ENCODE measurements at places on chromosomes 1 and 21.
A peak's percentile ranks its signal among the peaks of the same experiment; 100 is the strongest.

DNA sequence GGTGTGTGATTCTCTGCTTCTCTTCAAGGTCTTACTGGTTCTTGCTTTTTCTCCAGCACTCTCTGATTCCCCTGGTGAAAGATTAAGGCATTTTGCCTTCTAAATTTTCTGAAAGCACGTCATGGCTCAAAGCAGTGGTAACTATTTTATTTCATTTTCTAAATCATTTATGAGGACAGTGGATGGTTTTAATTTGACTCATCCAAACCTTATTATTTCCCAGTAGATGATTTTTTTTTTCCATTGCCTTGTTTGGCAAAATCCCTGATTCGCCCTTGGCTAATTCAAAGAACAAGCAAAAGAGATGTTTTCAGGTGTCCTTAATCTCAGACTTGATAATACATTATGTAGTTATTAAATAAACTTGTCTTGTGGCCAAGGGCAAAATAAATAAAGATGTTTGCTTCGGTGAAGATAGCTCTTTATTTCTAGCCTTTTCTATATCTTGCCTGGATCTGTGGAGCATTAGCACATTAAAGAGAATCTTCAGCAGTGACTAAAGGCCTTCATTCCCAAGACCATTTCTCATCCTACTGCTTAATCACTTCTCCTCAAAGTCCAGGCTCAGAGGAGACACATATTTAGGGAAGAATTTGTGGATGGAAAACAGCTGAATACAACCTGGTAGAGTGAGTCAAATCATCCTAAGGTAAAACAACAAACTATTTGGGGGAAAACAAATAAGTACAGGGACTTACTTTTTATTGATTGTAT, 359.8 kb downstream of the DUSP10 start:
- peak; percentile 14 for DNase-seq

- DNase-seq = no peak
These were observed 560 bp downstream of the PLEKHM2 start for GRCh38 chr1:15684468-15685291.

DNA sequence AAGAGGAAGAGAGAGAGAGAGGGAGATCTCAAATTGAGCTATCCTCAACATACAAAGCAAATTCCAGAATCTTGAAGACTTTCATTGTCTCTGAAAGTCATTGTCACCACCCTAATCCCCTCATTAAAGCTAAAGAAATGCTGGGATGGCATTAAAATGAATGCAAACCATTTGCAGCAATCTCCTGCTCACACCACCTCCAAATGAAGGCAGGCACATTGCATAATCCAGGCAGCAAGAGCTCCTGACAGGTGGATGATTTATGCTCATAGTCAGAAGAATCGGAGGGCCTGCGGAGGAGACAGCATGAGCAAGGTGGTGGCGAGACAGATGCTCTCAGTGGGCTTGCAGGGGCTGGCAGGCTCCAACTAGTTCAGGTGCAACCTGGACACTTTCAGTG, 90.2 kb downstream of the ESRRG start:
- no peak for DNase-seq

DNA sequence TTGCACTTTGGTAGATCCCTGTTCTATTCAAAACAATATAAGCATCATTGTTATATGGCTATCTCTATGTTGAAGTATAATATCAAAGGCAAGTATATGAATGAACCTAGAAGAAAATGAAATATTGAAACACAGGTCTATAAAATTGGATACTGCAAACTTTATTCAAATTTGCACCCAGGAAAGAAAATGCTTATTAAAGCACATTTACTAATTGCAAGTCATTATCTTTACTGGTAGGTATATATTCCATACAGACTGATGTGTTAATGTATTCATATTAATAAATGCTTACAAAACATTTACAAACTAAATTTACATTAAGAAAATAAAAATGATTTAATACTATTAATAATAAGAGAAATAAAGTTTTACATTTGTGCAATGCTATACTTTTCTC, 469.8 kb downstream of the NCAM2 start:
- DNase-seq = no peak

DNA sequence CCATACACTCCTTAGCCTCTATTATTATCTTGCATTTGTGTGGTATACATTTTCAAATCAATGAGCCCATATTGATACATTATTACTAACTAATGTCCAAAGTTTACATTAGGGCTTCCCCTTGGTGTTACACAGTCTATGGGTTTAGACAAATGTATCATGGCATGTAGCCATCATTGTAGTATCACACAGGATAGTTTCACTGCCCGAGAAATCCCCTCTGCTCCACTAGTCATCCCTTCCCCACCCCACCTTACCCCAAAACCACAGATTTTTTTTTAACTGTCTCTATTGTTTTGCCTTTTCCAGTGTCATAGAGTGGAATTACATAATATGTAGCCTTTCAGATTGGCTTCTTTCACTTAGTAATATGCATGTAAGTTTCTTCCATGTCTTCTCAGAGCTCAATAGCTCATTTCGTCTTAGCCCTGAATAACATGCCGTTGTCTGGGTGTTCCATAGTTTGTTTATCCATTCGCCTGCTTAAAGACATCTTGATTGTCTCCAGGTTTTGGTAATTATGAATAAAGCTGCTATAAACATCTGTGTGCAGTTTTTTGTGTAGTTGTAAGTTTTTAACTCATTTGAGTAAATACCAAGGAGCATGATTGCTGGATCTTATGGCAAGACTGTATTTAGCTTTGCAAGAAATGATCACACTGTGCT, 86.4 kb upstream of the LYST start:
- no peak for DNase-seq

- DNase-seq = no peak
These were observed 40.2 kb upstream of the ZNF124 start for GRCh38 chr1:247212012-247212411.

GRCh38 chr1:31666263-31666963, 21.7 kb upstream of the PEF1 start:
- peak; percentile 32 for DNase-seq

- no peak for DNase-seq
These were observed 21.3 kb downstream of the C1QB start for GRCh38 chr1:22674410-22674749.

- DNase-seq = no peak
These were observed 142.8 kb downstream of the PRDM16 start for GRCh38 chr1:3211582-3212375.

- DNase-seq = peak; percentile 24
These were observed 1.4 kb upstream of the FOXD2 start for GRCh38 chr1:47436304-47436978.

- DNase-seq = no peak
These were observed 101.1 kb upstream of the HNRNPU start for GRCh38 chr1:244965185-244966030.

DNA sequence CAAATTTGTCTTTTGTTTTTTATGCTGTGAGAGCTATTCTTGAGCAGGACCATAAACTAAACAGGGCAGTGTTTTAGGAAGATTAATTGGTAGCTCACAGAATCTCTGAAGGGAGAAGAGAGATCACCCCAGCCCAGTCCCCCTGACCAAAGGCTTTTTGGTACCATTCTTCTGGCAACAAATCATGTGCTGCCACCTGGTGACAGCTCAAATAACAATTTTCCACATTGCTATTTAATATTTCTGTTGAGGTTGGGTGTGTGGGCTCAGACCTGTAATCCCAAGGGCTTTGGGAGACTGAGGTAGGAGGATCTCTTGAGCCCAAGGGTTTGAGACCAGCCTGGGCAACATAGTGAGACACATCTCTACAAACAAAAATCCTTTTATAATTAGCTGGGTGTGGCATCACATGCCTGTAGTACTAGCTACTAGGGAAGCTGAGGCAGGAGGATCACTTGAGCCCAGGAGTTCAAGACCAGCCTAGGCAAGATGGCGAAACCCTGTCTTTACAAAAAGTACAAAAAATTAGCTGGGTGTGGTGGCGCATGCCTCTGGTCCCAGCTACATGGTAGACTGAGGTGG, 2.2 kb upstream of the TESK2 start:
- peak; percentile 44 for DNase-seq

- no peak for DNase-seq
These were observed 38.5 kb downstream of the PTPRF start for GRCh38 chr1:43569175-43569574.

DNA sequence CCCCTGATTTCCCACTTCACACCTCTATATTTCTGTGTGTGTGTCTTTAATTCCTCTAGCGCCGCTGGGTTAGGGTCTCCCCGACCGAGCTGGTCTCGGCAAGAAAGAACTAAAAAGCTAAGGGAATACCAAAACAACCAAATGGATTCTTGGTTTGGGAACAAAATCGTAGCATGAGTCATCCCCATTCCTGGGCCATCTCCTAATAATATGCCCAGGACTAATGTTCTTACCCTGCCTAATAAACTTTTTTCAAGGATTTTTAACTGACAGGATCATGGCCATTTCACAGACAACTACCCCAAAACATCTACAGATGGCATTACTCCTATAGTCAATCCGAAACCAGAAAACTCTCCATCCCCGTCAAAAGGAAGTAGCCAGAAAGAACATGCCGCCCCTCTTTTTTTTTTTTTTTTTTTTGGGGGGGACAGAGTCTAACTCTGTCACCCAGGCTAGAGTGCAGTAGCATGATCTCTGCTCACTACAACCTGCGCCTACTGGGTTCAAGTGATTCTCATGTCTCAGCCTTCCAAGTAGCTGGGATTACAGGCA, 4.1 kb upstream of the HPDL start:
- DNase-seq = no peak

GRCh38 chr21:19468991-19469715, 1065.6 kb upstream of the TMPRSS15 start:
- peak; percentile 72 for DNase-seq

GRCh38 chr1:89260566-89261255, 11.9 kb downstream of the GBP5 start:
- DNase-seq = no peak

DNA sequence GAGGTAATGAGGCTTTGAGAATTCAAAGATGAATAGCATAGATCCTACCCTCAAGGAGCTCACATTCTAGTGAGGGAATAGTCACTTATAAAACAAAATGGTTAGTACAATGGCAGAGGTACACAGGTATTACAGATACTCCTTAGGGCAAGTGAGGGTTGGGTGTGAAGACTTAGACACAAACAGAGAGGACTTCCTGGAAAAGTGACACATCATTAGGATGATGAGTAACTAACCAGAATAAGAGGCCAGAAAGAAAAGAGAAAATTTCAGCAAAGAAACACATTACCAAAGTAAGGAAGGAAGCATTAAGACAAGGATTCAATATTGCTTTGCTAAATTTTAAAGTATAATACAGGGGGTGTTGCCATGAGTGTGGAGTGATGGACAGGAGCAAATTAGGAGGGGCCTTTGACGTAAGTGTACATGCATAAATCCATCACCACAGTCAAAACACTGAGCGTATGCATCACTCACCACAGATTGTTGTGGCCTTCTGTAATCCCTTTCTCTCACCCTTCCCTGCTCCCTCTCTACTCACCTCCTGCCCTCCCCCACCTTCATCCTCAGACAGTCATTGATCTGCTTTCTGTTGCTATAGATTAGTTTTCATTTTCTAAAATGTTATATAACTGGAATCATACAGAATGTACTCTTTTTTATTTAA, 7.9 kb downstream of the CD53 start:
- DNase-seq = no peak

- DNase-seq = peak; percentile 78
These were observed 31.0 kb downstream of the TRIT1 start for GRCh38 chr1:39852214-39852791.

- DNase-seq = no peak
These were observed 11.5 kb downstream of the TMPRSS3 start for GRCh38 chr21:42384156-42384945.

GRCh38 chr1:226635456-226635941, 86.9 kb downstream of the STUM start:
- no peak for DNase-seq

DNA sequence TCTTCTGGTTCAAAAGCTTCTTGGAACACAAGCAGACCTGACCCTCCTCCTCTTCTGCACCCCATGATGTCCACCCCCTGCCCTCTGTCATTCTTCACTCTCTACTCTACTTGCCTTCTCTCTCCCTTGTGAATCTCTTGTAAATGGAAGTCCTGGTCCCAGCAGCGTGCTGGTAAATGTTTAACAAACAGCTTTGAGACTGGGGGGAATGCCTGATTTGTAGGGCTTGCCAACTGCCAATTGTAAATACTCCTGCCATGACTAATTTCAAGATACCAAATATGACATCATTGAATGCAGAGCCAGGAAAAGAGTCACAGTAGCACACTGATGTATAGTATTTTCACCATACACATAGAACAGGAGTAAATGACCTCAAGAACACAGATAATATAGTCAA, 40.9 kb upstream of the LRRN2 start:
- peak; percentile 18 for DNase-seq

- DNase-seq = no peak
These were observed 13.8 kb upstream of the PTTG1IP start for GRCh38 chr21:44887126-44887806.

DNA sequence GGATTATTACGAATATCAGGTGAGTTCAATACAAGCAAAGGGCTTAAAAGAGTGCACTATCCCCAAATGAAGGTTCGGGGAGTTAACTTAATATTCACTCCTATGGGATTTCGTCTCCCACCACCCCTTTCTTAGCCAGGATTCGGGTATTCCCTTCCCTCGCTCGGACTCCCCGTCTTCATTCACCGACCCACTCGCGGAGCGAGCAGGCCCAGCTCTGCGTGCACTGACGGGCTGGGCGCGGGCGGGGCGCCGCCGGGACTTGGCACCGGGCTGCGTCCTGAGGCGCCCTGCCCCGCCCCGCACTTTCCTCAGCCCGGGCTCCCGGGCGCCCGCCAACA, 7.7 kb upstream of the MPZL1 start:
- DNase-seq = no peak

- no peak for DNase-seq
These were observed 373.4 kb upstream of the TMPRSS15 start for GRCh38 chr21:18776936-18777335.

- DNase-seq = no peak
These were observed 460 bp upstream of the ADORA1 start for GRCh38 chr1:203126866-203127665.

DNA sequence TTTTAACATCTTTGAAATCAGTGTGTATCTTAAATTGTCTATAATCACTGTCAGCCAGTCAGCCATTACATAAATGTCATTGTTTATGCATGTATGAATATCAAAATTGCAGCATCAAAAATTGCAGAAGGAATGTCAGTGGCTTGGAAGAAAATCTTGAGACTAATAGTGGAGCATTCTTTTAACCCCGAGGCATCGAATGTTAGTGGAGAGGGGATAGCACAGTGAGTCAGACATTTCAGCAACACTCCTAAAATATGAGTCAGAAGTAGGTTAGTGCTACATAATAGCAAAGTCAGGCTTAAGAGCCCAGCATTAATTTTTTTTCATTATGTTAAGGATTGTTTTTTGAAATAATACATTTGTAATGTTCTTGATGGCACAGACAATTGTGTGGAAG, 45.5 kb downstream of the SNRPE start:
- peak; percentile 94 for DNase-seq

DNA sequence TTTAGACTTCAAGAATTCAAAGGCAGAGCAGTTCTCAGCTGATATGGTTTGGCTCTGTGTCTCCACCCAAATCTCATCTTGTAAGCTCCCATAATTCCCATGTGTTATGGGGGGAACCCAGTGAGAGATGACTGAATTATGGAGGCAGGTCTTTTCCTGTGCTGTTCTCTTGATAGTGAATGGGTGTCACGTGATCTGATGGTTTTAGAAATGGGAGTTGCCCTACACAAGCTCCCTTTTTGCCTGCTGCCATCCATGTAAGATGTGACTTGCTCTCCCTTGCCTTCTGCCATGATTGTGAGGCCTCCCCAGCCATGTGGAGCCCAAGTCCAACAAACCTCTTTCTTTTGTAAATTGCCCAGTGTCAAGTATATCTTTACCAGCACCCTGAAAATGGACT, 146.5 kb downstream of the EIF4G3 start:
- DNase-seq = no peak

GRCh38 chr1:51569284-51570062, 47.4 kb upstream of the OSBPL9 start:
- DNase-seq = peak; percentile 76

Measured in amniotic epithelial cell (primary cell).